Diencephalon (tissue), 1 donor: ENCODE measurements at places on chromosomes 1 and 21. TPM values are rescaled to one million over a fixed set of nuclear protein-coding genes. Genes with fewer than 3 reads are reported as not detected.

Gene CHIA
- total RNA-seq = not detected

Gene MYOM3
- total RNA-seq = 0.23 TPM

Gene FCRL4
- not detected for total RNA-seq

Gene IL24
- not detected for total RNA-seq

Gene CAPZB
- 77.3 TPM for total RNA-seq

Gene LCE2B
- total RNA-seq = not detected

Gene S100A1
- 2.1 TPM for total RNA-seq

Gene CSRP1
- 32.1 TPM for total RNA-seq

Gene PIGR
- total RNA-seq = not detected

Gene LRRC71
- 1.2 TPM for total RNA-seq

Gene IRF6
- total RNA-seq = 2.1 TPM

Gene OLFML3
- total RNA-seq = 19.8 TPM

Gene KDM5B
- total RNA-seq = 125 TPM

Gene STPG1
- 18.0 TPM for total RNA-seq
